CD4-positive, CD25-positive, alpha-beta regulatory T cell (primary cell): ENCODE measurements at places on chromosomes 2 and 18.
A peak's percentile ranks its signal among the peaks of the same experiment; 100 is the strongest.

- DNase-seq, result no peak
Measured at GRCh38 chr2:154836632-154837031, 138.1 kb downstream of the KCNJ3 start.

DNA sequence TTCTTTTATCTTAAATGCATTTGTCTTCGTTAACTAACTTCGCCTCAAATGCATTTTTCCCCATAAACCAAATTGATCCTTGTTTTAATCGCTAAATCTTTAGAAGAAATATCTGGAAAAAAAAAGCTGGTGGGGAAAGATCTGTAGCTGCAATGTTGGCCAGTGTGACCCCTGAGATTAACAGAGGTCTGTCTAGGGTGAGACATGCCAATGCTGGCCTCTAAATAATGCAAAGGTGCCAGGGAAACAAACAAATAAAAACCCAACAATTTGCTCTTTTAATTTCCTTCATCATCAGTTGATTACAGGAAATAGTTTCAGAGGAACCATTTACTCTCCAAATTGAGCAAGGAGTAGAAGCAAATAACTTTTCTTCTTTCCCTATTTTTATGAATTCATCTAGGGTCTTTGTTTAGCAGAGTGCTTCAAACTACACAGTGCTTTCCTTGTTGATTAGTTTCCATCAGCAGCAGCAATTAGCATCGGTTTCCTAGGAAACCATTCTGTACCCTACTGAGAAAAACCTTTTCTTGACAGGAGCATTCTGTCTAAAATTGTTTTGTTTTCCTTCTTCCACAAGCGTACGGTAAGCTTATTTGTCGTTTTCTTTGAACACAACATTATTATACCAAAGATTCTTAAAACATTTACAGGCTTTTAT, 100.5 kb upstream of the UNC80 start:
- no peak for DNase-seq

GRCh38 chr2:157876786-157877138, 632 bp upstream of the ACVR1 start:
- peak; percentile 52 for DNase-seq

GRCh38 chr2:138718405-138718804, 61.8 kb downstream of the NXPH2 start:
- DNase-seq, result no peak

DNA sequence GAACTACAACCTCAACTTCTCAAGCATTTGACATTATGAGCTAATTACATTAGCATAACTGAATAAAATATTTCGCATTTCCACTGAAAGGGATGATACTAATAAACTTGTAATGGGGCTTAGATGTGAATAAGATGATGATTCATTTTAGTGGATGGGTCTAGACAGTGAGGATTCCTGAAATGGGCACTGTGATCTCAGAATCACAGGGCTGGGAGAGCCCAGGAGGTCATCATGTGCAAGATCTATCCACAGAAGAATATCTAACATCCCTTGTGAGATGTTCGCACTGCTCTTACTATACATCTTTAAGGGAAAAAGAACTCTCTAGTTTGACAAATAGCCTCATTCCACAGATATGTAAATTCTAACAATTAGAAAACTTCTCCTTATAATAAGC, 245.7 kb downstream of the DYM start:
- DNase-seq, result no peak

DNA sequence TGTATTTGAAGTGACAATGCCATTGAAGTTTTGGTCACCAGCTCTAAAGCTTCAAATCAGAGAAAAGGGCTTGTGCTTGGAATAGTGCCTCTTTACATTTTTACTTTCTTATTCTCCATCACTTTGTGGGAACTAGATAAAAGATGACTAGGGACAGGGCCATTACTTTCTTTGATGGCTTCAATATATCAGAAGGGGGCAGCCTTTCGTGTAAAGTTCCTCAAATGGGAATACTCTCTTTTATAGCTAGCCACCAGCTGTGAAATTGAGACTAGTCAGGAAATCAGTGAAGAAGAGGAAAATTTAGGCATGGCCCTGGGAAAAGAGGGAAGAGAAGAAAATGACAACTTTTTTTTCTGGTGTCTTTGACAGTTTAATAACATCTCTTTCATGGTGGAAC, 242.5 kb downstream of the DCC start:
- no peak for DNase-seq

GRCh38 chr18:32910694-32911296, 138.0 kb upstream of the KLHL14 start:
- DNase-seq, result no peak

GRCh38 chr2:7348761-7349160, 431.5 kb downstream of the RNF144A start:
- DNase-seq, result no peak

- DNase-seq, result no peak
Measured at GRCh38 chr2:71629771-71630453, 176.6 kb downstream of the DYSF start.

- DNase-seq, result no peak
Measured at GRCh38 chr2:168552450-168552856, 96.4 kb downstream of the CERS6 start.

DNA sequence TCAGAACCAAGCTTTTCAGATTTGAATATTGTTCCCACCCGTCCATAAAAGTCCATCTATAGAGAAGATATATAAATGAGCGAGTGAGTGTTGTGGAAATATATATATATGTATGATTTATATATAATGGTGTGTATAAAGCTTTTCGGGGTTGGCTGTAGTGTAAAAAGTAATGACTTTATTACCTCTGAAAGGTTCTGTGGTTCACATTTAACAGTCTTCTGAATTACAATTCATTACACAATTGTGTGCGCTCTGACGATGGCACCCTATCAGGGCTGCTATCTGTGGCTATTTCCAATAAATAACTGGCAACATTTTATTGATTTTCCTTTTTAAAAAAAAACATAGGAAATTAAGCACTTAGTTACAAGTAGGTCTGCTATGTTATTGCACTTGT, 2.7 kb upstream of the BCL11A start:
- no peak for DNase-seq

DNA sequence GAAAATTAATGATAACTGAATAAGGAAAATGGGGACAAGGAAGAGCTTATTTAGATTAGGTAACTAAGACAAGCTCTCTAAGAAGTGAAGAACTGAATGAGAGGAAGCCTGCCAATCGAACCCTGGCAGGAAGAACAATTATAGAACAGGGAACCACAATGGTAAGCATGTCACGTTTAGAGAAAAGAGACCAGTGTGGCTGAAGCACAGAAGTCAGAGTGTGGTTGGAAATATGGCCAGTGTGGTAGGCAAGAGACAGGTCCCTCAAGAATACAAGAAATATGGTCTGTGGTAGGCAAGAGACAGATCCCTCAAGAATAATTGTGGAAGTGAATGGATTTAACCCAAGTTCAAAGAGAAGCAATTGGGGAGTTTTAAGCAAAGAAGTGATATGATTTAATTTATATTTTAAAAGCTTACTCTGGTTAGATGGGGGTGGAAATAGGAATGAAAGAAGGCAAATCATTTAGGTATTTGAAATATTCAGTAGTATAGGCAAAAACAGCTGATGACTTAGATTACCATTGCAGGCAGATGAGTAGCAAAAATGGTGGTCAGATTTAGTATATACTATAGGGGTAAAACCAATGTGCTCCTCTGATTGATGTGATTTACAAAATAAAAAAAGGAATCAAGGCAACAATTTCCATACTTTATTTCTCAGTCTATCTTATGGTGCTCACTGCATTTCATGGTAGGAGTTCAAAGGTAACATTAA, 38.8 kb upstream of the ERMN start:
- DNase-seq, result no peak

- DNase-seq, result no peak
Measured at GRCh38 chr2:33033606-33034081, 86.9 kb downstream of the LTBP1 start.

GRCh38 chr18:46334868-46335281, 230.7 kb downstream of the HAUS1 start:
- DNase-seq, result no peak

DNA sequence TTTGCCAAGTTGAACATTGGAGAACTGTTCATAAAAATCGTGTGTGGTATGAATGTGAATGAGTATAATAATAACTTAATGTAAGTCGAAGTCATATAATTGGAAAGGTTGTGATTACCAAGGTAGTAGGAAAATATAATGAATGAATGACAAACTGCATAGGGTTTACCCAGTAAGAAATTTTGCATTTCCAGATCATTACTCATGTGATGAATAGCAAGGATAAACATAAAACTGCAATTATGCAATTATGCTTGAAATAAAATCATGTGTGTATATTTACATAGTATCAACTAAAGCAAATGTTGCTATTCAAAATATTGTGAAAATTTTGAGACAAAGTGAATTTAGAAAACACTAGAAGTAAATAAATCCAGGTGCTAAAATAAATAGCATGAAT, 1108.7 kb upstream of the TMEFF2 start:
- DNase-seq, result no peak

- DNase-seq, result no peak
Measured at GRCh38 chr2:9983401-9984216, 32.1 kb downstream of the GRHL1 start.

GRCh38 chr2:224217962-224218347, 178.9 kb upstream of the SERPINE2 start:
- no peak for DNase-seq

- no peak for DNase-seq
Measured at GRCh38 chr18:55421615-55422419, 166.2 kb downstream of the TCF4 start.

- no peak for DNase-seq
Measured at GRCh38 chr2:10344105-10345066, 41.7 kb downstream of the HPCAL1 start.

GRCh38 chr2:194706179-194706578, 950.8 kb upstream of the SLC39A10 start:
- no peak for DNase-seq

DNA sequence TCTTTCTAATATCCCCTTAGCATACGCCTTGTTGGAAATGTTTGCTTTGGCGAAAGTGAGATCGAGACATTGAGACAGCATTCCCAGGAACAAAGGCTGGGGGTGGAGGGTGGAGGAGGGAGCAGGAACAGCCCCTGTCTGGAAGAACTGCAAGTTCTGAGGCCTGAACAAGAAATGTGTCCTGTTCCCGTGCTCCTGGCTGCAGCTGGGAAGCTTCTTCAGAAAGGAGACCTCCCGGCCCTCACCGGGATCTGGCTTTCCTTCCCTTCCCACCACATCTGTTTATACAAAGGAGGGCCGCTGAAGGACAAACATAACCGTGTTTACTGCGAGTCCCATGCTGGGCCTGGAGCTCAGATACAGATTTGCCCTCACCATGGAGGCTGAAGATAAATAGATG, 35.9 kb downstream of the AFF3 start:
- no peak for DNase-seq

DNA sequence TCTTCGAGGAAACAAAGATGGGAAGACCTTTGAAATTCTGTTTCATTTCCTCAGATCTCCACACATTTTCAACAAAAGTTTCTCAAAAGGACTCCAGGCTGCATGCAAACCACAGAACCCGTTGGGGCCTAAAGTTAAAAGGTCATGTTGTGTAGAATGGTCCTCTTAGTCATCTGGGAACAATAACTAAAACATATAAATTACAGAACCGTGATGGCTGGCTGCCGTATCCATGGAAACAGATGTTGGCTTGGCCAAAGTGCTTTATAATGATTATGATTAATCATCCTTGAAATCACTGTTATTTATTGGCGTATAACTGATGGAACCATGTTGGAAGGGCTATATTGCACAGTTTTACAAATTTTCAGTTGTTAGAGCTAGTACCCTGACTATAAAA, 182.8 kb upstream of the CRIM1 start:
- DNase-seq, result no peak

- peak; percentile 24 for DNase-seq
Measured at GRCh38 chr18:78984941-78985784, 5.5 kb downstream of the SALL3 start.

DNA sequence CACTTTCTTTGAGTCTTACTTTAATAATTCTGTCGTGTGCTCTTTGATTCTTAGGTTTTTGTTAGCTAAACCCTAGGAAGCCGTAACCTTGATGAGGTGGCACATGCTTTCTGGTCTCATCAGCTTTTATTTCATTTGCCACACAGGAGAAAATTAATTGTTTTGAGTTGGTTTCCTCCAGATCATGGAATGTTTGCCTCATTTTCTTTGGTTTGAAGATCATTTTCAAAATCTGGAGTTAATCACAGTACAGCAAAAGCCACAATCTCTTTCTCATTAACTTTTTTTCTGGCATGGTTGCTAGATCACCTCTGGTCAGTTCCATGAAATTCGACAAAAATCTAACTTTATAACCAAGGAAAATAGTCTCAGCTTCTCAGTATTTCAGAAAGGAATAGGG, 182.9 kb downstream of the MYO1B start:
- no peak for DNase-seq

GRCh38 chr2:189013031-189013430, 38.9 kb downstream of the COL3A1 start:
- no peak for DNase-seq

GRCh38 chr18:61749031-61749430, 143.8 kb downstream of the RNF152 start:
- no peak for DNase-seq

DNA sequence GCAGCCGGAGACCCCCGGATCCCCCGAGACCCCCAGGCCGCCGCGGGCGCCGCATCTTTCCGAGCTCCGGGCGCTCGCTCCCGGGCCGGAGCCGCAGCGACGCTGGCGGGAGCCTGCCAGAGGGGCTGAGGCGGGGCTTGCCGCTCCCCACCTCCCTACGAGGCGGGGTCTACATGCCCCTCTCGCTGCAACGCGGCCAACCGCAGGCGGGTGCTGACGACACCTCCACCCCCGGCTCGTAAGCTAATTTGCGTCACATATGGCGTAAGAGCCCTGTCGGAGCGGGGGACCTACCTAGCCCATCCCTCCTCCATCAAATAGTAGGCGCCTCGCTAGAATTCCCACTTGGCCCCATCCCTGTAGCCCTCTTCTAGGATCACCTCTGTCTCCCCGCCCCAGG, at the start of gene PTPRN:
TSS of gene PTPRN (minus strand) at position 124 of the 400 bp plus-strand sequence. CDS start at position 55, 69 bp downstream.
- no peak for DNase-seq

- no peak for DNase-seq
Measured at GRCh38 chr18:30992231-30992630, 50.3 kb downstream of the DSC3 start.

DNA sequence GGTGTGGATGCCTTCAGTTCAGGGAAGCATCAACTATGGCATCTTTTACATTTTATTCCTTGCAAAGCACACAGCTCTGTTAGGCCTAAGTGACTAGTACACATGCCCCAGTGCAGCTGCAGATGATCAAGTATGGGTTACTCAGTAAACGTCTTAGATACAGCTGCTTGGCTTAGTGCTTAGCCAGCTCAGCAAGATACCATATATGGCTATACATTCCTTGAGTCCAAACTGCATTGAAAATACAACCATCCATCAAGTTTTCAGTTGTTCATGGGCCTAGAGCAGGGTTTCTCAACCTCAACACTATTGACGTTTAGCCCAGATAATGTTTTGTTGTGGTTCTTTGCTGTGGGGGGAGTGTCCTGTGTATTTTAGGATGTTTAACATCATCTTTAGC, 769.9 kb downstream of the TSN start:
- DNase-seq, result no peak
